ENCODE measurements at places on chromosomes 12 and 14. TPM values are rescaled to one million over a fixed set of nuclear protein-coding genes. Genes with fewer than 3 reads are reported as not detected.

GRCh38 chr12:57875753-57876547, 29.4 kb upstream of the CTDSP2 start:
- H3K27ac ChIP-seq = no peak overlapping the region
- no peak for DNase-seq
- H3K4me3 ChIP-seq = no peak overlapping the region
- H3K27me3 ChIP-seq = peaks cover 4% of the 10 kb centered on the region

DNA sequence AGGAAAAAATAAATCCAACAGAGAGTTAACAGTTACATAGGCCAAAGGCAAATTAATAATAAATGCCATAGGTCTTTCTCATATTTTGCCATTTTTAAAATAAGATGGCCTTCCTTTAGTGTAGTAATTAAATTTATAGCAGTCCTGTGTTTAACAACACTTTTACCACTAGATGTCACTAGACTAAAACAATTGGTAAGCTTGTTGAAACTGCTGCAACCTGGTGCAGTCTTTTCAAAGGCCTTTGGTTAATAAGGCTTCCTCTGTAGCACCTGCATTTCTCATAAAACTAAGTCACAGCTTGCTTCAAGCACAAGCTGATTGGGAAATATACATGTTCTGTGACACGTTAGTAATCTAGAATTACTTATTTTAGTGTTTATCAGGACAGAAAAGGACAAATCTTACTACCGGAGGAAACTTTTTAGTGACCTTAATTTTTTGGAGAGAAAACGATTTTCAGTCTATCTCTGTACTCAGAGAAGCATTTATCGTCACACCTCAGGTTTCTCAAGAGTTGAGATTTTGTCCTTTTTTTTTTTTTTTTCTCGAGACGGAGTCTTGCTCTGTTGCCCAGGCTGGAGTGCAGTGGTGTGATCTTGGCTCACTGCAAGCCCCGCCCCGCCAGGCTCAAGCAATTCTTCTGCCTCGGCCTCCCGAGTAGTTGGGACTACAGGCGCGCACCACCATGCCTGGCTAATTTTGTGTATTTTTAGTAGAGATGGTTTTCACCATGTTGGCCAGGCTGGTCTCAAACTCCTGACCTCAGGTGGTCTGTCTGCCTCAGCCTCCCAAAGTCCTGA, 20.0 kb downstream of the BORCS5 start:
- H3K27ac ChIP-seq = no peak overlapping the region
- DNase-seq = no peak
- H3K4me1 ChIP-seq = peaks cover 15% of the 10 kb centered on the region
- peaks cover 36% of the 10 kb centered on the region for H3K36me3 ChIP-seq
- no peak overlapping the region for H3K4me3 ChIP-seq

DNA sequence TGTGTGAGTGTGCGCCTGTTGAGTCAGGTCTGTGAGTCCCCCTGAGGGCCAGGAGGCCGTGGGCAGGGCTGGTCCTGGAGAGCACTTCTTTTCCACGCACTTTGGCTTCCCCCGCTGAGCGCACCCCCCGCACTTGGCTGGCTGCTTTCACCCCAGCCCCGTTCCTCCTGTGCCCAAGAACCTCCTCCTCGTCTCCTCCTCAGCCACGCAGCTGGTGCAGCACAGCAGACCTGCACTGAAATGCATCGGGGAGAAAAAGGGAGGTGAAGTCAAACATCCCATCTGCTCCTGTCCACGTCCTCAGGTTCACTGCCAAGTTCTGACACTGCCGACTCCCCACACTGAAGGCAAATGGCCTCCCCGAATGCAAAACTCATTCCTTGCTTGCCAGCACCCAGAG, 362.7 kb upstream of the SFSWAP start:
- H3K27me3 ChIP-seq = peaks cover 4% of the 10 kb centered on the region
- peaks cover 2% of the 10 kb centered on the region for H3K4me1 ChIP-seq
- no peak for DNase-seq
- H3K36me3 ChIP-seq = no peaks in the 10 kb centered on the region

RIMBP2 gene
- total RNA-seq = not detected

CACNB3 gene
- 4.4 TPM for total RNA-seq

All from activated naive CD8-positive, alpha-beta T cell treated with anti-CD3 and anti-CD28 coated beads for 36 hours (primary cell).